ENCODE measurements at places on chromosomes 3 and 15. TPM values are rescaled to one million over a fixed set of nuclear protein-coding genes. Genes with fewer than 3 reads are reported as not detected.

- DNase-seq: no peak
These were observed 243.1 kb upstream of the GOLGA6L4 start for GRCh38 chr15:83992324-83993031.

- DNase-seq: no peak
These were observed 25.0 kb downstream of the KCNMB2 start for GRCh38 chr3:178561239-178561638.

- DNase-seq: no peak
These were observed 442.6 kb upstream of the PDZRN3 start for GRCh38 chr3:74067296-74067695.

GRCh38 chr3:131110087-131110486, 83.4 kb downstream of the NEK11 start:
- no peak for DNase-seq

DNA sequence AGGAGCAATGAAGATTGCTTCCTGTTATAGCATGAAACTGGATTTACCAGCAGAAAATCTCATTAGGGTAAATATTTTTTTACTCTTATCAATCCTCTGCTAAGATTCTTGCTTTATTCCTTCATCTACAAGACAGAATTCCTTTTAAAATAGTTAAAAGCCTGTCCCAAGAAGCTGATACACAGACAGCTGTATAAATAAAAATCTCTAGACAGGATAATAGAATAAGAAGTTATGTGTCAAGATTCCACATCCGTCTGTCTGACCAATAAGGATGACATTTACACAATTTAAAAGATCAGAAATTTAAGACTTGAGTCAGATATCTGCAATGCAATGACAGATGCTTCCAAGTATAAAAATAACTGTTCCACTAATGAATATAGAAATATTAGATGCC, 57.6 kb downstream of the SSR3 start:
- no peak for DNase-seq

ZCWPW2 gene
- total RNA-seq: not detected

FAM81A gene
- 1.5 TPM for total RNA-seq

TRANK1 gene
- total RNA-seq: 25.3 TPM

STIMATE gene
- total RNA-seq: 6.7 TPM

STOML1 gene
- 4.4 TPM for total RNA-seq

COLQ gene
- total RNA-seq: 4.7 TPM
